ENCODE measurements at places on chromosomes 6 and 20.

- DNase-seq: no peak
Measured at GRCh38 chr6:36578030-36578429, 16.1 kb upstream of the SRSF3 start.

DNA sequence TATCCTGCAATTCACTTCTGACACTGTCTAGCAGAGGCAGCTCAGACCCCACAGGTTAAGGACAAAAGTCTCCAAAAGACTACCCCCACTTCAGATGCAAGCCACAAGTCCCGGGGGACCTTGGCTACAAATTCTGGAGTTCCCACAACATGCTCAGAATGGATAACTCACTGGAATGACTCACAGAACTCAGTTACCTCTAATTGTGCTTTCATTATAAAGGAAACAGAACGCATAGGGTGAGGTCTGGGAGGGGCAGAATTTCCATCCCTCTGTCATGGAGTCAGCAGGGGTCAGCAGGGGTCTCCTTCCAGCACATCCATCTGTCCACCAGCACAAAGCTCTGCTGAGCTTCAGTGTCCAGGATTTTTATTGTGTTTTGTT is 184.2 kb downstream of the CDH4 start:
- DNase-seq: no peak

- DNase-seq: no peak
Measured at GRCh38 chr20:7637184-7637583, 303.1 kb downstream of the HAO1 start.

DNA sequence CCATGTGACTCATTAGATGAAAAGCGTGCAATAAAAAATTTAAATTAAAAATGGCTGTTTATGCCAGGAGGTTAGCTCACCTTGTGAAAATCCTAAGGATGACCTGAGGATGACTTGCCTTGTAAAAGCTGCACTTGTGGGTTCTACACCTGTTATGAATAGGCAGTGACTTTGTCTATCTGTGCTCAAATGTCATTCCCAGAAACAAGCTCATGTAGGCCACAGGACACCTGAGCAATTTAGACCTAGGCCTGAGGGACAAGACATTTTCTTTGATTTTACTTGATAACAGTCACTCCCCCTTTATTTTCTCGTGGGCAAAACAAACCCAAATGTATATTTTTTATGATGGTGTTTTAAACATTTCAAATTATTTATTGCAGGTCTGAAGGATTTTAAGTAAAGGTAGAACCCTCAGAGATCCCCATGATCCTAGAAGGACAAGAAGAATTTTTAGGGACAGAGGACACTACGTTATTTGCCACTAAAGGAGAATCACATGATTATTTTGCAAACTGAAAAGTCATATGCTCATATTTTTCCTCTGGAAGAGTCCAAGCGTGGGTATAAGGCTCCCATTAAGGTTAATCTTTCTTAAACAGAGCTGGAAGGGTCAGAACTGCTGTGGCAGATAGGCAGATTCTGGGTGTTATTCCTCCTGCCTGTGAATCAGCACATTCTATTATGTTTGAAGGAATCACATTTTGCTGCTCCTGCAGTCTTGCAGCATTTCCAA is 277.5 kb upstream of the MAN1A1 start:
- DNase-seq: no peak

GRCh38 chr20:12256806-12257205 is 339.1 kb downstream of the BTBD3 start:
- DNase-seq: no peak
